Smooth muscle cell of the pulmonary artery (primary cell): ENCODE measurements at places on chromosomes 3 and 15. TPM values are rescaled to one million over a fixed set of nuclear protein-coding genes. Genes with fewer than 3 reads are reported as not detected.

TJP1 gene
- total RNA-seq, result 47.8 and 57.5 TPM in 2 replicates

C3orf22 gene
- total RNA-seq, result not detected in 2 replicates

GADL1 gene
- total RNA-seq, result 0.07 TPM in 1 of 2 replicates, not detected in the other

DPPA2 gene
- total RNA-seq, result not detected in 2 replicates

SPRED1 gene
- total RNA-seq, result 39.3 and 50.0 TPM in 2 replicates

NAA50 gene
- total RNA-seq, result 249 and 278 TPM in 2 replicates

MESP2 gene
- total RNA-seq, result 0.66 and 0.78 TPM in 2 replicates

ISLR2 gene
- total RNA-seq, result 0.07 and 0.10 TPM in 2 replicates

IL17RE gene
- 0.89 and 2.1 TPM in 2 replicates for total RNA-seq

RTP1 gene
- total RNA-seq, result not detected in 2 replicates

CASR gene
- not detected in 2 replicates for total RNA-seq

TFG gene
- 69.6 and 82.4 TPM in 2 replicates for total RNA-seq

MUSTN1 gene
- 0.13 TPM in 1 of 2 replicates, not detected in the other for total RNA-seq

HIGD2B gene
- 0.10 TPM in 1 of 2 replicates, not detected in the other for total RNA-seq

LRRC31 gene
- not detected in 2 replicates for total RNA-seq

SPESP1 gene
- 1.7 and 9.8 TPM in 2 replicates for total RNA-seq

TTLL13 gene
- total RNA-seq, result 0.07 TPM in 1 of 2 replicates, not detected in the other
